H4 (cell line): ENCODE measurements at places on chromosomes 1 and 21. TPM values are rescaled to one million over a fixed set of nuclear protein-coding genes. Genes with fewer than 3 reads are reported as not detected.

DNA sequence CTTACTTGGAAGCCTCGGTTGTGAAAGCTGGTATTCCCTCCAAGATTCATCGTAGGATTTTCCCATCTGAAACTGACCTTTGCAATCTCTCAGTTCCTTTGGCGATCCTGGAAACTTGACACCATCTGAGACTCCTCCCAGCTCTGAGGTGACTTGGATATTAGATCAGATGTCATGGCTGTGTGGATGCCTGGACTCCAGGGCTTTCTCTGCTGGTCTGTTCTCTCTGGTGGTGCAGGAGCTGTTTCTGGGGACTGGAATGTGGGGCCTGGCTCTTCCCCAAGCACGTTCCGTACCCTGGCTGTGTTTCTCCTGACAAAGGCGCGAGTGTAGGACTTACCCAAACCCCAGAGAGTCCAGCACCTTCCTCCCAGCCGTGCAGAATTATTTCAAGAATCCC, 252.2 kb downstream of the RPS6KC1 start:
- DNase-seq: no peak

DNA sequence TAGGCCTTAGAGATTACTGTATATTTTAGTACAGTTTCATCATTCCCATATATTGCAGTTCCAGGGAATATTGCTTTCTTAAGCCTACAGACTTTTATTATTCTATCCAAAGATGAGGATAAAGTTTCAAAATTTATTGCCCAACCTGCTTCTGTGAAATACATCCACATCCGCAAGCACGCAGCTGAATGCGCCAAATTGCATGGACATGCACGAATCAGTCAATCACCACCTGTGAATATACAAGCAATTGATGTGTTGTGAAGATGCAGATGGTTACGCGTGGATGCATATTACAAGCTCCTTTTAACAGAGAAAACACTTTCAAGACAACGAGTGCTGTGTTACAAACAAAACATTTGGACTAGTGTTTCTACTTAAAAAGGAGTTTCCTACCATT, 577.8 kb upstream of the PLXNA2 start:
- DNase-seq: no peak

DNA sequence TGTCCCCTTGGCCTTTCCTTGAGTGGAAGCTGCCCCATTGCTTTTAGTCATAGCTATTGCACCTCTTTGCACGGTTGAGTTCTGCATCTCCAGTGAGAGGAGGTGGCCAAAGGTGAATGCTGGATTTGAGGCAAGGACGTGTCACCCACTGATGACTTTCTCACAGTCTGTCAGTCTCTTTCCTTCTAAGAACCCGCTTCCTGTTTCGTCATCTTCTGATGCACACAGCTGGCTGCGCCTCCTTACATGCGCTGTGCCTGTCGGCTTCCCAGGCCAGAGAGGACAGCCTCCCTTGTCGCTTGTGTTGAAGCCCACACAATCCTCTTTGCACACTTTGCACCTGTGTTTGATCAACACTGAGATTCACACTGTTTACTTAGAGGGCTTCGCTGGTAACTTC, 41.8 kb upstream of the PWP2 start:
- DNase-seq: no peak

DNA sequence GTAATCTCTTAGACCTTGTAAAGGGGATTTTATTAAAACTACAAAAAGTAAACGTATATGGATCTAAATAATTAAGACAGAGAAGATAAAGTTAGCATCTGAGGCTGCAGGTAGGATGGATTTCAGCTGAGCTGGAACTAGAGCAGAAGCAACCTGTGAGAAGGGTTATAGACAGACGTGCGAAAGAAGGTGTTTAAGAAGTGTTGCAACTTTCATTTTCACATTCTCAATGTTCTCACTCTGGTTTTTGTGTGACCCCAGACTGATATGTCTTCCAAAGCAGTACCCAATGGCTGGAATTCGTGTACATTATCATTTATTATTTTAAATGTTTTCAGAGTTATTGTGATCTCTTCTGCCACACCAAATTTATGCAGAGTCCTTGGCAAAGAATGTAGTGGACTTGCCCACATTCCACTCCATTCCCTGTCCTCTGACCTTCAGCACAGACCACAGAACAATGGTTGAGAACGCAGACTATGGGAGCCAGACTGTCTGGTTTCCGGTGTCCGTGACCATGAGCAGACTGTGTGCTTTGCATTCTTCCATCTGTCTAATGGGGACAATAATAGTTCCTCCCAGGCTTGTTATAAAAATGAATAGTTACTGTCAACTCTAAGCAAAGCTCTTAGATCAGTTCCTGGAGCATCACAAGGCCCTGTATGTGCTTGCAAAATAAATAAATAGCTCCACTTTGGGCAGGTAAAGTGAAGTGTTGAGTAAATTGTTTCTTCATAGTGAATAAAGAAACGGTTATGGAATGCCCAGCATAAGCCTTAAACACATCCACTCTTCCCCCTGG, 140.6 kb upstream of the SAMSN1 start:
- DNase-seq: no peak

ACP6 gene
- 7.3 and 10.9 TPM in 2 replicates for total RNA-seq

NBPF11 gene
- 1.7 and 3.9 TPM in 2 replicates for total RNA-seq
